ENCODE measurements at places on chromosomes 3 and 15.
A peak's percentile ranks its signal among the peaks of the same experiment; 100 is the strongest.

DNA sequence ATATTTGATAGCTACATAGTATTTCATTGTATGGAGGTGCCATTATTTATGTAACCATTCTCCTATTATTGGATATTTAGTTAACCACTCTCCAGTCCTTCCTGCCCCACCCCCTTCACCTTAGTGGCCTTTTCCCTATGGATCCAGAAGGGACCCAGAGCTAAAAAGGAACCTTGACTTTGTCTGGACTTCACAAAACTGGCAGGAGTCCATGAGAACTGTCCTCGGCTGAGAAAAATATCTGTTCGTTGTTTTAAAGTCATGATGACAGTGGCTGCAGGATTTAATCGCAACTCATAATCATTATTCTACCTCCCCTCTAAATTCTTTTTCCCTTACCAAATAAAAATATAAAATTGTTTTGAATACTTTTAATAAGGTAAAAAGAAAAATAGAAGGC is 129.7 kb downstream of the CMSS1 start:
- no peak for DNase-seq

DNA sequence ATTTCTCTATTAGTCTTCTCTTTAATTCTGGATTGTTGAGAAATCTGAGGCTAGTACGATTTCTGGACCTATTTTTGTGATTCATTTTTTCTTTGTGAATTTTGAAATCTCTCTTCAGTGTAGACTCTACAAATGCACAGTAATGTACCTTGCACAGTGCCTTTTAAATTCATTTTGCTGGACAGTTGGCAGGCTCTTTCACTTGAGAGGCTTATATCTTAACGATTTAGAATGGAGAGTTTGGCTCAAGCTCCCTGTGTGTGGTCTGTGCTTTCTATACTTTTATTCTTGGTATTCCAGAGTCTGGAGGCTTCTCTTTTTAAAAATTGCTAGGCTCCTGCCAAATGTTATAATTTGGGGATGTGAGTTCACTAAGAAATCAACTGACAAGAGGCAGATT is 8.8 kb downstream of the CRYBG3 start:
- DNase-seq: no peak

- no peak for DNase-seq
Measured at GRCh38 chr3:43062040-43062563, 43.8 kb downstream of the POMGNT2 start.

DNA sequence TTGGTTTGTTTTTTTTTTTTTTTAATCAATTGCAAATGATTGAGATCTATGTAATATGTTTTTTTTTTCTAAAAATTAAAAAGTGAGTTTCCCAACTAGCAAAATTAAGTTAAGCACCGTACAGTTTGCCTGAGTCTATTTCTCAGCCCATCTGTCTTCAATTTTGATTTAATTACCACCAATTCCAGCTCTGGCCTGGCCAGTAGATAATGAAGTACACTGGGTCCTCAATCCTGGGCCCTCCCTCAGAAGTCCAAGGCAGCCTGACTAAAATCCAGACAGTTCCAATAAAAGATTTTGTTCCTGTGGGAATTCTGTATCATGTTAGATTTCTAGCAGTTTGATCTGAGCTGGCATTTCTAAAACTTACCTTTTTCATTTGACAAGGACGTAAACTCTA is 887.2 kb downstream of the NAALADL2 start:
- DNase-seq: no peak

- no peak for DNase-seq
Measured at GRCh38 chr3:52057812-52058495, 1.6 kb upstream of the DUSP7 start.

DNA sequence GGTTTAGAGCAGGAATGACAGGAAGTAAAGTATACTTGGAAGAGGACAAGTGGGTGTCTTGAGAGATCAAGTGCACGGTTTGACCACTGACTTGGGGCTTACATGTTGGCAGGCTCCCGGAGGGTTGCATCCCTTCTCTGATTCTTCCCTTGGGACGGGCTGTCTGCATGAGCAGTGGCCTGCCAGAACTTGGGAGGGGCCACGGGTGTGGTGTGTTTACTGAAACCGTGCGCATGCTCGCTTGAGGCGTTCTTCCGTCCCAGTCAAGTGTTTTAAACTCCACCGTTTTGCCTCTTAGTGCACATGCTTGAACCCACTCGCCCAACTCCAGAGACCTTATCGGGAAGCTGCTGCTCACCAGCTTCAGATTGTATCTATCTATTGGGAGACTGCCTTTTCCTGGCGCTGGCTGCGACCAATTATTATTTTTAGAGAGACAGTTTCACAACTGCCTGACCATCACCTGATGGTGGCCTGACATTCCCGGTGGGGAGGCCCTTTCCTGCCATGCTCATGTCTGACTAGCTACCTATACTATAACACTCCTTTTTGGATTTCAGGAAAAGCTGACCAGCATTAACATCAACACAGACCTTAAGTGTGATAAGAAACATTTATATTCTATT is 14.9 kb upstream of the C3orf22 start:
- no peak for DNase-seq

DNA sequence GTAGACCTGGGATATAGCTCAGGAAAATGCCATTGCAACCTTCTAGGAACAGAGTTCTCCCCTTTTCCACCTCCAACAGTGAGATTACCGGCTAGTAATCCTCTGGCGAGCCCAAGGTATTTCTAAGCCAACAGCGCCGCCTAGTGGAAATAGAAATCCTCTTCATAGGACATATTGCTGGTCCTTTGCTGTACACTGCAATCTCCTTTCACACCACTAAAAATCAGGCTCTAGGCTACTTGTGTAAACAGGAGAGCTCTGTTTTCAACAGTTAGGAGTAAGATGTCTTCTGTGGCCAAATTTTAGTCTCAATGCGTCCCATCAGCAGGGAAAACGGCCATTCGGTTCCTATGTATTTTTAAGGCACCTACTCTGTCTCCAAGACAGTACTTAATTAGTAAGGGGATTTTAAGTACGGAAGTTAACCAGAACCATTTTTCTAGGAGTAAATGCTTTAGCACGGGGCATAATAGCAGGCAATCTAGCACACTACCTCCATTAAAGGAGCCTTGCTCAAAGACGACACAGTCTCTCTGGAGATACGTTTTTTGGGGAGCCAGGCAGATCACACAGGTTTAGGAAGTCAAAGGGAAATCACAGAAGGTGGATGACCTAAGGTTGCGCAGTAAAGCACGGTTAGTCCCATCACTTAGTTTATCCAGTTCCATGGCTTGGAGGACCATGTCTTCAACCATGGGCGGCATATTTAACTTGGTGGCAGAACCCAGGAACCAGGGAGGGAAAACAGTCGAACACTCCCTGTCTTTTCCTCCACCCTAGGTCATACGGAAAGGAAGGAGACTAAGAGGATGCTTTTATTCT is 43.8 kb downstream of the NCEH1 start:
- DNase-seq: peak; percentile 83

- no peak for DNase-seq
Measured at GRCh38 chr15:65595960-65596359, 15.0 kb downstream of the INTS14 start.

- no peak for DNase-seq
Measured at GRCh38 chr15:90816401-90817116, 51.8 kb upstream of the FURIN start.

GRCh38 chr3:27326202-27326601 is 43.0 kb downstream of the NEK10 start:
- DNase-seq: peak; percentile 46

GRCh38 chr15:47299846-47300434 is 417.4 kb upstream of the SEMA6D start:
- no peak for DNase-seq

- DNase-seq: no peak
Measured at GRCh38 chr3:149487598-149488197, 13.2 kb downstream of the TM4SF4 start.

DNA sequence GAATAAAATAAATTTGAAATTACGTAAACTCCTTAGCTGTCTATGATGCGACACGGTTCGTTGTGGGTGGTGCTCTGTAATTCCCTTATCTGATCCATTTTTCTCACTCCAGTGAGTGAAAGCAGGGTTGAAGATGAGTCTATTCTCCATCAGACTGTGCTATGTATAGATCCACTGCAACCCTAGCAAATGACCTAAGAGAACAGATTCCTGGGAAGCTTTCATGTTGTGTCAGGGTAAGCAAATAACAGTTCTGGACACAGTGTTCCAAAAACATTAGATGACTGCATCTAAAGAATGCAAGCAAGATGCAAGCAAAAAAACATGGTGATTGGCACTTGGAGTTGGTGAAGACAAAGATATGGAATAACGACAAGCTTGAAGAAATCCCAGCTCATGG is 239.3 kb downstream of the SLC9A9 start:
- DNase-seq: peak; percentile 98

Measured in iris pigment epithelial cell (primary cell).